Erythroblast (primary cell): ENCODE measurements at places on chromosomes 7 and 10.

GRCh38 chr7:34727464-34727995, 69.5 kb downstream of the NPSR1 start:
- DNase-seq, result no peak

DNA sequence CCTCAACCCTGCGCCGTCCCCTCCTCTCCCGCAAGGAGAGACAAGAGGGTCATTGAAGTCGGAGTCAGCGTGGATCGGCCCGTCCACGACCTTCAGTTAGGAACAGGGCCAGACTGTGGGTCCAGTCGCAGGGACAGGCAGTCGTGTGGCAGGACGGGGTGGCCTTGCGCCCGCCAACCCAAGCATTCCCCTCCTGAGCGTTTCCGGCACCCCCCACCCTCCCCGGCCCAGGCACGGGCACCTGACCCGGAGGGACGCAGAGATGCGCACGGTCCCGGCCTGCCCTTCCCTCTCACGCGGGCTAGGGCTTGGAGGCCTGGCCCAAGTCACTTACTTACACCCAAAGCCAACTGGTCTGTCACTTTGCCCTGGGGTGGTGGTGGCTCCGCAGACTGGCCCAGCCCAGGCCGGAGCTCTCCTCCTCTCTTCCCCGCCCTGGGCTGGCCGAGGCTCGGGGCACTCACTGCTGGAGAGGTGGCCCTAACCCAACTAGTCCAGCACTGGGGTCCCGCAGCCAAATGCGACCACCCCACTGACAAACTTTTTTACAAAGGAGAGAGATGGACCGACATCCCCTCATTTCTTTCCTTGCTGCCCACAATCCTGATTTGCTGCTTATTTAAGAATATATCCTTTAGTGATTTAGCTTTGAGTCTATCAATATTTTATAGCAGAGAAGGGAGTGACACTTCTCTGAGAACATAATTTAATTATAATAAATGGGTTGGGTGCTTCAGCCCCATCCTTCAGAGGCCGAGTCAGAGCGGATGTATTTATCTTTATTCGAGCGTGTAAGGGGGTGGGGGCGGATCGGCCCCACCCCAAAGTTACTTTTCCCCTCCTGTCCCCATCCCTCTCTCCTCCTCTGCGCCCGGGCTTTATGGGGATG, 1.2 kb upstream of the UNCX start:
- no peak for DNase-seq

- DNase-seq, result no peak
Observed at GRCh38 chr10:33329178-33329577, 5.3 kb downstream of the NRP1 start.

DNA sequence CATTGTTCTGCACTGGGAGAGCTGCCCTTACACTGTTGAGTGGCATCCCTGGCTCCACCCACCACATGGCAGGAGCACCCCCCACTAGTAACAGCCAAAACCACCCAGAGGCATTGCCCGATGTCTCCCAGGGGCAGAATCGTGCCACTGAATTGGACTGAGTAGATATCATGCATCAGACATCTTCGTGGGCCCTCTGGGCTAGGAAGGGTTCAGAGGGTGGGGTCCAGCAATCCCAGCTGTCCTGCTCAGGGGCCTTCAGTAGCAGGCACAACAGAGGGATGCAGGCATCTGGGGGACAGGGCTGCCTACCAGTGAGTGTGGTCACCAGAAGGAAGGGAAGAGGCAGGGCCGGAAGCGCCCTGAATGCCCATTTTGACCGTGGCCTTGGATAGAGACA, 119.7 kb upstream of the PPP2R2D start:
- DNase-seq, result no peak

DNA sequence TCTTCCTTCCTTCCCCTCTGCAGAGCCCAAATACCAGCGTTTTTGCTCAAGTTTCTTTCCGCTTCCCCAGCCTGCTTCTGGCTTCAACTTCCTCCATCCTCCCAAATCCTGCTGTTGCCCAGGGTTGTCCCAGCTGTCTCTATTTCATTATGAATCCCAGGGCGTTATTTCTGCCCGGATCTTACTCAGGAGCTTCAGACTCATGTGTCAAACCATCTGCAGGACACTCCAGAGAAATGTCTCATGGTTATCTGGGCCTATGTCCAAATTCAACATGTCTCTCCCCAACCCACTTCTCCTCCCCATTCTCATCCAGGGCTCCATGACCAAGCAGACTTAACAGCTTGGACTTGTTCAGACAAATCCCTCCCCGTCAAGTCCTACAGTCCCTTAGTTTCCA, 15.6 kb downstream of the ARHGAP22 start:
- no peak for DNase-seq

DNA sequence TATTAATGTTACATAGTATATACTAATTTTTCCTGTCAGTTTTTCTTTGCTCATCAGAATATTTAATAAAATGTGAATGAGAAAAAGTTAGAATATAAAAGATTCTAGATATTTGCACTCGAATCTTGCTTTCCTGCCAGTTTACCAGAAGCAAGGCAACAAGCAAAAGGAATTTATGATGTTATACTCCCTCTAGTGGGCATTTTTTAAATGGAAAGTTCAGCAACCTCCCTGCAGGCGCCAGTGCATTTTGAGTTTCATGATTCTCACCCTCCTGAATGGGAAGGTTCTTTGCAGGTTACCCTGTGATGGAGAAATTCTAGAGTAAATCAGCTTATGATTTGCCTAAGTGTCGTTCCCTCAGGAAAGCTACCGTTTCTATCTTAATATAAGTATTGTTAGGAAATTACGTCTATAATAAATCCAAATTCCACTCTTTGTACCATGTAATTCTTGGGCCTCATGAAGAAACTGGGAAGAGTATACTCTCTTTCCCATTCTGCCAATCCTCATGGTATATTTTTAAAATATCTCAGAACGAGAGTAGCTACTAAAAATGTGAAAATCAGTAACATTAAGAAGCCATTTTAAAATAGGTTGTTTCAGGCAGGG, 350.0 kb downstream of the CRPPA start:
- peak; percentile 56 for DNase-seq

DNA sequence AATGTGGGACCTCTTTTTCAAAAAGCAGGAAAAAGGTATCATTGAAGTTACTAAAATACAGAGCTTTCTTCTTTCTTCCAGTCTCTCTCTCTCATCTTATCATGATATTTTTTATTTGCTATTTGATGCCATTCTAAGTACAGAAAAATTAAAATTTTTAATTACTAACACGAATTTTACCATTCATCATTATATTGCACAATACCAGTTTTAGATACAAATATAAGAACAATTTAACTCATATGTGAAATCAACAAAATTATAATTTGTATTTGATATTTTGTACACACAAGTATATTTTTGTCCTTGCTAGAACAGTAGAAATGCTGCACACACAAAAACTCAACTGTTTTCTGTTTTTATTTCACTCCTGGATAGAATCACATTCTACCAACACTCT, 112.2 kb downstream of the OAT start:
- no peak for DNase-seq

- DNase-seq, result peak; percentile 25
Observed at GRCh38 chr7:55360486-55360885, 4.7 kb upstream of the LANCL2 start.

DNA sequence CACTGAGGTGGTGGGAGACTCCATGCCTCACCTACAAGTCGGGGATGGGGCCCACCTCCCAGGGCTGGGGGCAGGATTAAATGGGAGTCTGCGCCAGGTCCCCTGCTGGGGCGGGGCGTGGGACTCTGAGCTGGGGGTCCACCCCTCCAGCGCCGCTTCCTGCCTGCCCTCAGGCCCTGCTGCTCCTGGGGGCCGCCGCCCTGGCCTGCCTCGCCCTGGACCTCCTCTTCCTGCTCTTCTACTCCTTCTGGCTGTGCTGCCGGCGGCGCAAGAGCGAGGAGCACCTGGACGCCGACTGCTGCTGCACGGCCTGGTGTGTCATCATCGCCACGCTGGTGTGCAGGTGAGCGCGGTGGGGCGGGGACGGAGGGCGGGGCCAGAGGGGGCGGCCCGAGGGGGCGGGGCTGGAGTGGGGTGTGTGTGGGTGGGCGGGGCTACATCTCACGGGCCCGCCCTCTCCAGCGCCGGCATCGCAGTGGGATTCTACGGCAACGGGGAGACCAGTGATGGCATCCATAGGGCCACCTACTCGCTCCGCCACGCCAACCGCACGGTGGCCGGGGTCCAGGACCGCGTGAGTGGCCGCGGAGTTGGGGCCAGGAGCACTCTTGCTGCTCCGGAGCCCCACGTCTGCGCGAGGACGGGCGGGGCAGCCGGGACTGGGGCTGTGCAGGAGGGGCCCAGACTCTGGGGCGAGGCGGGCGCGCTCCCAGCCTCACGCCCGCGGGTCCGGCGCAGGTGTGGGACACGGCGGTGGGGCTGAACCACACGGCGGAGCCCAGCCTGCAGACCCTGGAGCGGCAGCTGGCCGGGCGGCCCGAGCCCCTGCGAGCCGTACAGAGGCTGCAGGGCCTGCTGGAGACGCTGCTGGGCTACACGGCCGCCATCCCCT, 15.1 kb downstream of the TTYH3 start:
- no peak for DNase-seq

- no peak for DNase-seq
Observed at GRCh38 chr10:127951861-127952574, 45.1 kb downstream of the PTPRE start.

DNA sequence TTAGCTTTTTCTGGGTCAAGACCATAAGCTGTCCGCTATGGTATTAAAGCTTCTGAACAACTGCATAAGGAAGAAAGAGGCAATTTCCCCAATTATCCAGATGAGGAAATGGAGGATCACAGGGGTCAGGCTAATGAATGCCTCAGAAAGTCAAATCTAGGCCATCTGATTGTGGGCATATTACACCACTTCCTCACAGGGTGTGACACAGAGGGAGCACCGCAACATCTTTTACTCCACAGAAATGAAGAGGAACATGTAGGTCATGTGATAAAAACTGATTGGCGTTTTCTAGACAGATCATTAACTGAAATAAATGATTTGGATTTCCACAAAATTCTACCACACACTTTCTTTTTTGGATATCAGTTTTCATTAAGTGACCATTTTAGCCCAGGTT, 384.4 kb downstream of the PARD3 start:
- no peak for DNase-seq

DNA sequence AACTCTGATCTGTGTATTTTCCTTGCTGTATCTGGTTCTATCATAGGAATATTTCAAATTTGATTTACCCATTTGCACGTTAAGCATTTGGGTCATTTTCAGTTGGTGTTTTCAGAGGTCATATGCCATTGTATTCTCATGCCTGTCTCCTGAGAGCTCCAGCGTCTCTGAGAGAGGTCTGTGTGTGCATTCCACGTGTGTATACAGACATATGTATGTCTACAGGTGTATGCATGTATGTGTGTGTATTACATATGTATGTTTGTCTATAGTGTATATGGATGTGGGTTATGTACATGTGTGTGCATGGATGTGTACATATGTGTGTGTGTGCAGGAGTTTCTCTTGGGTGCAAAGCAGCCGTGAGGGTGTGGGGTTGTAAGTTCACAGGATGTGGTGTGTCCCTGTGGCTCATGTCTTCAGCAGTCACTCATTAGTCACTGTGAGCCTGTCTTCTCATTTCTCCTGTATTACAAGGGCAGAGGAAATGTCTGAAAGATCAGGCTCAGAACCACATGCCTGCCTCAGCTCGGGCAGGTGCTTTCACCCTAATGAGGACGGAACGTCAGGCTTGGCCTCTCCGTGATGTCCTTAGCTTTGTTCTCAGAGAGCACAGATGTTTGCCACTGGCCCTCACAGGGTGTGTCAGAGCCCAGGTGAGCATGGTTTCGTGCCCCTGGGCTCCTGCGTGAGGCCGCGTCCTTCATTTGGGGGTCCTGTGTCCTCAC, 101.6 kb downstream of the NKX6-2 start:
- DNase-seq, result peak; percentile 76

- DNase-seq, result no peak
Observed at GRCh38 chr10:4535521-4535920, 290.5 kb upstream of the AKR1E2 start.

DNA sequence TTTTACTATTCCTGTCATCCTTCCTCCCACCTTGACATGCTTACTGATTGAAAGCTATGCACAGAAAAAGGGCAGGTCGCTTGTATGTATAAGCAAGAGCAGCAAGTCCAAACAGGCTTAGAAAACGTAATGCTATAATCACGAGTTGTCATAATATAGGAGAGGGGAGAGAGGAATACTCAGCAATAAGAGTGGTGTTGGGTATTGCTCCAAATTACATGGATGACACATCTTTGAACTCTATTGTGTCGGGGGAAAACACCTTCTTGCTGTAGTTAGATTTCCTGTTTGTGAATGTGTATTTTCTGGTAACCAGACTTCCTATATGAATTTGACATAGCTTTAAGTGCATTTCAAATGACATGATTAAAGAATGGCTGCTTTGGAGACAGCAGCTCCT, 7.5 kb downstream of the MET start:
- DNase-seq, result no peak

DNA sequence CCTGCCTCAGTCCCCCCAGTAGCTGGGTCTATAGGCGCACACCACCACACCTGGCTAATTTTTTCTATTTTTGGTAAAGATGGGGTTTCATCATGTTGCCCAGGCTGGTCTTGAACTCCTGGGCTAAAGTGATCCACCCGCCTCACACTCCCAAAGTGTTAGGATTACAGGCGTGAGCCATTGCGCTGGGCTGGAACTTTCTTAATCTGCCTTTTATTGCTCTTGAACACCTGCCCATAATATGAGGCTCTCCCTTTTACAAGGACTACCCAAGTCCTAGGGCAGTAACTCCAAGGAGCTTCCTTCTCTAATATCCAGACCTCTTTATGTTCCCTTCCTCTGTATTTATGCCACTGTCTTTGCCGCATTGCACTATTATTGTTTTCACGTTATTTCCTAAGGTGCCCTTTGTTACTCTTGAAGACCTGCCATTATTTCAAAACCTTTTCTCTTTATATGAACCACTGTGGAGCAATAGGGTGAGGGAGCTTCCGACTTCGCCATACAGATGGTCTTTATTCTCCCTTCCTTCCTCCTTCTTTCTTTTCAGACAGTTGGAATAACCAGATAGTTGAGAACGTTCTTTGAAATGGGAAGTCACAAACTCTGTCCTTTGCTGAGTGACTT, 36.3 kb upstream of the TCF7L2 start:
- no peak for DNase-seq

DNA sequence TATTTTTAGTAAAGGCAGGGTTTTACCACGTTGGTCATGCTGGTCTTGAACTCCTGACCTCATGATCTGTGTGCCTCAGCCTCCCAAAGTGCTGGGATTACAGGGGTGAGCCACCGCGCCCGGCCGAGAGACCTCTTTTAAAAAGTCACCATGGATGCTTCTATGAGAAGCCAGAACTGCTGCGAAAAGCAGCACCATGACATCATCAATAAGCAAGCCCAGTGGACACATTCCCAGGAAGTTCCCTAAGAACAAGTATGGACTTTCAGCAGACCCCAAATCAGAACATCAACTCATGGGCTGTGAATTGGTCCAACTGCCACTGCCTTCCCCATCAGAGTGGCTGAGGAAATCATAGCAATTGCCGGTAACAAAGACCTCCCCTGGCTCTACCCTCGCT, 93.4 kb downstream of the PLXNA4 start:
- no peak for DNase-seq

GRCh38 chr10:4059471-4060138, 274.6 kb upstream of the KLF6 start:
- no peak for DNase-seq

GRCh38 chr10:70493660-70494234, 15.2 kb downstream of the PALD1 start:
- DNase-seq, result no peak
